GF-D8 (cell line): ENCODE measurements at places on chromosomes 6 and 20.

- peak; percentile 7 for DNase-seq
These were observed 109.0 kb downstream of the ZFP64 start for GRCh38 chr20:52082612-52083011.

DNA sequence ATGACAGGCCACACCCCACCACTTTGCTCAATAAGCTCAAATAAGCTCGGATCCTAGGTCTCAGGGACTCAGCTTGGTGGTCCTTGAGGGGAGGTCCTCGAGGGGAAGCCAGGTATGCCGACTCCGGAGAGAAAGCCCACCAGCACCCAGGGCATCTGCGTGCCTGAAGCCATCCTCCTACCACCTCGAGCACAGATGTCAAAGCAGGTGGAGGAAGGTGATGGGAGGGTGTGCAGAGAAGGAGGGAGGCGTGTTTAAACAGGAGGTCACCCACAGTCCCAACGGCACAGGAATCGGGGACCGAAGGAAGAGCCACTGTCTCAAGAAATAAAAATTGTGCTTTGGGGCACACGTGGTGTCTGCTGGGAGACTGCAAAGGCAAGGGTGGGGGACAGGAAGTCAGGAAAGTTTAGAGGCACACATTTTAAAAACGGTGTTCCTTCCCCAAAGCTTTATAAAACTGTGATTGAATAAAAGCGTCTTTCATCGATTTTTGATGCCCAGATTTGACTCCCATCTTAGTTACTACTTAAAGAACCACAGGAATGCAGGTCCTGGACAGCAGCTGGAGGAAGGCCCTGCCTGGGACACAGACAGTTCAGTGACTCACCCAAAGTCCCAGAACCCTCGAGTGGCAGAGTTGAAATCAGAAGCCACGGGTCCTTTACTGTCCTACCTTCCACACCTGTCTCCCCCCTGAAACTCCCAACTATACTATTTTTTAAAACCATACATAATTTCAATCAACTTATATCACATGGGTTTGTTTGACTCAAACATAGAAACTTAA, 221.0 kb upstream of the PDE10A start:
- no peak for DNase-seq

DNA sequence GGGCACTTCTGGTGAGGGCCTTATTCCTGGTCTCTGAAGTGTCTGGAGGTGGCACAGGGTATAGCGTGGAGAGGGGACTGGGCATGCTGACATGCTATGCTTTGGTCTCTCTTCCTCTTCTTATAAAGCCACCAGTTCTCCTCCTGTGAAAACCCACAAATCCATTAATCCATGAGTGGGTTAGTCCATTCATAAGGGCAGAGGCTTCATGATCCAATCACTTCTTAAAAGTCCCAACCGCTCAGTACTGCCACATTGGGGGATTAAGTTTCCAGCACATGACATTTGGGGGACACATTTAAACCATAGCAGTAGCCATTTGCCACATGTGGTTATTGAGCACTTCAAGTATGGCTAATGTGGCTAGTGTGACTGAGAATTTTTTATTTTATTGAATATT, 3.8 kb upstream of the TRIB3 start:
- DNase-seq: no peak

DNA sequence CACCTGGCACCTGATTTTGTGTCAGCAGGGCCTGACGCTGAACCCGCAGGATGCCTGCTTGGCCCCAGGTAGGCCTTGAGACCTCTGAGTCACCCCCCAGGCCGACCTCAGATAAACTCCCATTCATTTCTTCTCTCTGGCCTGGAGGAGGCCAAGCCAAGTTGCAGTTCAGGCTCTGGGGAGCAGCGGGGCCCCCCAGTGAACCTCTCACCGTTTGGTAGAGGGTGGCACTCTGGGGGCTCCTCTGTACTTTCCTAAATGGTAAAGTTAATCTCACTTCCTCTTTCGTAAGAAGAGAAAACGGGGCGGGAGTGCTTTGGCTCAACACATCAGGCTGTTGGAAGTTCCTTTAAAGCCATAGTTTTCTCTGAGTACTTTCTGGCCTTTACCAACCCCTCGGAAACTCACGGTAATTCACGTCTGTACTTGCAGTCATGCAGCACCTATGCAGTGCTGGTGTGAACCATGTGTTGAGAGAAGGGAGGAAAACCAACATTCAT, 2.8 kb downstream of the SIRPA start:
- peak; percentile 68 for DNase-seq

DNA sequence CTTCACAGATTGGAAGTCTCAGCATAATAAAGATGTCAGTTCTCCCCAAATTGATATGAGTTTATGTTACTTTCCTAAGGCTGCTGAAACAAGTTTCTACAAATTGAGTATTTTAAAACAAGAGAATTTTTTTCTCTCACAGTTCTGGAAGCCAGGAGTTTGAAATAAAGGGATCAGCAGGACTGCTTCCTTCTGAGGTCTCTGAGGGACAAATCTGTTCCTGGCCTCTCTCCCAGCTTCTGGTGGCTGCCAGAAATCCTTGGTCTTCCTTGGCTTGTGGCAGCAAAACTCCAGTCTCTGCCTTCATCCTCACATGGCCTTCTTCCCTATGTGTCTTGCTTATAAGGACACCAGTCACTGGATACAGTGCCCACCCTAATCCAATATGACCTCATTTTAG, 136.1 kb downstream of the TFAP2A start:
- no peak for DNase-seq

DNA sequence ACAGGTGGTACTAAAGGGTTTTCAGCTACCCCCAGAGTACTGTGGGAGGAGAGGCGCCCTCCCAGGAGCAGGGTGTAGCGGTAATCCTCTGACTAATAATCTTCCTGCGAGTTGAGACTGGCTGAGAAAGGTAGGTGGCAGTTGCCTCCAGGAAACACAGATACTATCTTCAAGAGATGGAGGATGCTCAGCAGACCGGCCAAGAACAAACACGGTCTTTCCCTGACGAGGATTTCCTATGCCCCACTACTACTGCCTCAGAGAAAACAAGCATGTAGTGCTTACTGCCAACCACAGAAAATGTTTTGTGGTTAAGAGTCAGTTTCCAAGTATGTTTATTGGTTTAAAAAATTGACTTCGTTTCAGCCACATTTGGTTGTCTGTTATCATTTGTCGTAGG, 26.8 kb downstream of the C6orf89 start:
- no peak for DNase-seq

GRCh38 chr20:50716518-50716917, 14.9 kb upstream of the PARD6B start:
- no peak for DNase-seq

GRCh38 chr6:92681401-92681800, 738.0 kb downstream of the EPHA7 start:
- no peak for DNase-seq

GRCh38 chr6:19812512-19813119, 24.6 kb upstream of the ID4 start:
- DNase-seq: peak; percentile 10

DNA sequence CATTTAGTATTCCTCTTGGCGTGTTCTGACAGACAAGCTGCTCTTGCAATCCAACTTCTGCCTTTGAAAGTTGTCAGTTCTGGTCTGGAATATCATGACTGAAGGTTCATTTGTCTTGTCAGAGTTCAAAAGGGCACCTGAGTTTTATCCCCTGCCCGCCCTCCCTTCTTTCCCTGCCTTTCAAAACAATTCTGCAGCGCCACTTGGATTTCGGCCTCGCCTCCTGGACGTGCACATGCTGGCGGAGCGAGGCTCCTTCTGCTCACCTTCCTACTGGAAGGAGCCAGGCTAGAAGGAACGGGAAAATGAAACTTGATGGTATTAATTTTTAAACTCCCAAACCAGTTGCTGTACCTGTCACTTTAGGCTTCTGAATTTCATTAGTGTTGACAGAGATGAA, 55.7 kb upstream of the HDGFL1 start:
- no peak for DNase-seq

- no peak for DNase-seq
These were observed 1.4 kb downstream of the QKI start for GRCh38 chr6:163415620-163416556.

- no peak for DNase-seq
These were observed 2.2 kb upstream of the TUBB2B start for GRCh38 chr6:3229566-3230178.

- DNase-seq: no peak
These were observed 87.4 kb upstream of the SHLD1 start for GRCh38 chr20:5662769-5663168.

- no peak for DNase-seq
These were observed 6.9 kb upstream of the KIF16B start for GRCh38 chr20:16580147-16580546.

DNA sequence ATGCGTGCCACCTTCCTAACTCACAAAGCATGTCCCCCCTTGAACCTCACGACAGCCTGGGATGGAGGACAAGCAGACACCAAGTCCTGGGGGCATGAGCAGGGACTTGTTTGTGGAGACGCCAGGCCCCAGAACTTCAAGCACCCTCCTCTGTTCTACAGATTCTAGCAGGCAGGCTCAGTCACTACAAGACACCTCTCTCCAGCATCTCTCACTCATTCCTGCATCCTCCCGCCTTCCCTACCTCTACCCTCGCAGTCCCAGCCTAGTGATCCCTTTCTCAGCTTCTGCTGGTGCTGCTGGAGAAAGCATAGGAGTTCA, 3.7 kb downstream of the LRP11 start:
- DNase-seq: no peak

DNA sequence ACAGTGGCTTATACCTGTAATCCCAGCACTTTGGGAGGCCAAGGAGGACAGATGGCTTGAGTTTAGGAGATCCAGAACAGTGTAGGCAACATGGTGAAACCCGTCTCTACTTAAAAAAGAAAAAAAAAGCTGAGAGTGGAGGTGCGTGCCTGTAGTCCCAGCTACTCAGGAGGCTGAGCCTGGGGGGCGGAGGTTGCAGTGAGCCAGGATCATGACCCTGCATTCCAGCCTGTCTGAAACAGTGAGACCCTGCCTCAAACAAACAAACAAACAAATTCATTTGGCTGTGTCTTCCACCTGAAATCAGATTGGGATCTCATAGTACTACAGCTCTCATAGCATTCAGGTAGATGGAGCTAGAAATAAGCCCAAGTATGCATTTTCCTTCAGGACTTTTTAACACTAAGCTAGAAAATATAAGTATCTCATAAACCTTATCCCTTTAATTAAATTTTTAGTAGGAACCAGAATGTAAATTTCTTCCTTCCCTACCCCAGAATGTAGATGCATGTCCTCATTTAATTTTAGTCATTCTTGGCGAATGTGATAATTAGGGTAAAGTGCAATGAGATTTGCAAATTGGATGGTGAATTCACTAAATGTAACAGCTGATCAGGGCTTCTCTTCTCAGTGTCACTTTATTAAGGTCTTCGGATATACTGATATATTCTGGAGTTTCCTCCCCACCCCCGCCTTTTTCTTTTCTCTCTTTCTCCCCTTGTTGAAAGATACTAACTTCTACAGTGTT, 190.4 kb downstream of the CDKAL1 start:
- no peak for DNase-seq

DNA sequence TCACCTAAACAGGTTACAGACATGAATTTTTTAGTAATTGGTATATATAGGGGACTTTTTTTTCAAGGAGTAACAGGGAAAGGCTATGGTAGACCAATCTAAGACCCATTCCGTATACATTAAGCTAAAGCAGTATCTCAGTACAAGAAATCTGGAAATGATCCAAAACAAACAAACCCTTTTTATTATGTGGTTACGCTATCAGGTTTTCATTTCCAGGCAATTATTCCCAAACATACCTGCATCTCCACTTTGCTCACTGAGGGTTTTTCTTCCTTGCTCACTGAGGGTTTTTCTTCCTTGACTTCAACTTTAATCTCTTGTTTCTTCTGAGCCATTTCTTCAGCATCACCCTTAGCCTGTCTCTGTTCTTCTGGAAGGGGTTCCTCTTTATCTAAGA, 107.3 kb downstream of the EPB41L2 start:
- no peak for DNase-seq

- DNase-seq: no peak
These were observed 51.0 kb upstream of the TCF21 start for GRCh38 chr6:133837801-133838349.

DNA sequence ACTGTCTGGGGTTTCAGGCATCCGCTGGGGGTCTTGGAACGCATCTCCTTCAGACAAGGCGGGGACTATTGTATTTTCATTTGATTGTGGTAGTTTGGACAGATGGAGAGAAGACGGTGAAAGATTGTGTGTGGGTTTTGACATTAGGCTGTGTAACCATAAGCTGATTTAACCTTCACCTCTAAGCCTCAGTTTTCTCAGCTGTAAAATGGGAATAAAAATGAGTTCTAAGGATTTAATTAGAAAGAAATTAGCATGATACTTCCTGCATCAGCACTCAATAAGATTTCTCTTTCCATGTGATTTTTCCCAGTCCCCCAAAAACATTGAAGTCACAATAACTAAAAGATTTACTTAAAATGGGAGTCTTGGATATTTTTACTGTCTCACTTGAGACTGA, 78.1 kb downstream of the CBFA2T2 start:
- no peak for DNase-seq

DNA sequence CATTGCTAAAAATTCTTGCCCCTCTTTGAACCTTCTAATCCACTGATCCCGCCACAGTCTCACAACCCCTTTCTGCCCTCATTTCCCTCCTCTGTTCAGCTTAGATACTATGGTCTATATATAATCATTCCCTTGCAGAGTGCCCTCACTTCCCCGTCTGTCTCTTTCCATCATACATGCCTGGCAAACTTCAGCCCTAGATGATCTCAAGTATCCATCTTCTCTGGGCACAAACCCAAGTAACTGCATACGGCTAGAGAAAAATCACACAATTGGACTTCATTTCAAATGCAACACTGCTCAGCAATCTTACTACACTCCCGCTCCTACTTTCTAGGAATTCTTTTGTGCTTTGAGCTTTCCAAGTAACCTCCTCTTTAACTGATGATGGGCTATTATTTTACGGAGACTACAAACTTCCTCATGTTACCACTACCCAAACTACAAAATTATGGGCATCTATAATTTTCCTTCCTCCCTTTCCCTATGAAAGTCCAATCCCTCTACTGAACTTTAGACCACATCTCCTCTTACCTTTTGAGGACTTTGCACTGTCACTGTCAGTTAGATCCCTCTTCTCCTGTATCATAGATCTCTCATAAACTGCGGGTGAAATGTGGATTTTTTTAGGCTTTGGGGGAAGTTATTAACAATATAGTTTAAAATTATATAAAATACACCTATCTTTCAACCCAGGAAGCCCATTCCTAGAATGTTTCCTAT, 135.6 kb downstream of the BTBD9 start:
- DNase-seq: no peak

DNA sequence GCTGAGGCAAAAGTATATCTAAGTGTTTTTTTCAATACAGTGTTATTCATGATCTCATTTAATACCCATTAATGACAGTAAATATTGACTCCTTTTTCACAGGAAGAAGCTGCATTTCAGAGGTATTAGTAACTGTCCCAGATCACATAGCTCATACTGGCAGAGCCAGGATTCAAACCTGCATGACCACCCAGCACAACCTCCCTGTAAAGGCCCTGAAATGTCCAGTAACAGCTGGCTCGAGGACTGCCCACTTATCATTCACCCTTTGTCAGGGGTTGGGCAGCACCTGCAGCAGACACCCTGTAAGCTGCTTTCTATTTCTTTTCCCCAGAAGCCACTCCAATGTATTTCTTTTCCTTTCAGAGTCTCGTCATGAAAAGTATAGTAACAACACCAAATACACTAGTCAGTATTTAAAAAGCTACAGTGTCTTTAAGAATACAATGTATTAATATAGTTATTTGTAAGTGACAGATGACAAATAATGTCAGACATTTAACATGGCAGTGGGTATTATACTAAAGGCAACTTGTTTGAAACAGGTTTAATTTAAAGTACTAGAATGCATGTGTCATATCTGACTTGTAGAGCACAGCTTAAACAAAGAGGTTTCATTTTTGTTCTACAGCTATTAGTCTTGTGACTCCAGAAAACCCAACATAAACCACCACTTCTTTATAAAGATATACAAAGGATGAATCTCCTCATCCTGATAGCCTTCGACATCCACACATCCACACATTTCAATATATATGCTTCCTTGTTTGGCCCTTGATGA, 841.6 kb upstream of the GJE1 start:
- no peak for DNase-seq
